Endothelial cell of umbilical vein (primary cell): ENCODE measurements at places on chromosomes 1 and 21. TPM values are rescaled to one million over a fixed set of nuclear protein-coding genes. Genes with fewer than 3 reads are reported as not detected.

The ACBD6 gene
- 52.8 and 56.4 TPM in 2 replicates for total RNA-seq

The CRTC2 gene
- total RNA-seq: 39.0 and 42.2 TPM in 2 replicates

The ILDR2 gene
- total RNA-seq: not detected in 2 replicates

The PLA2G2D gene
- total RNA-seq: not detected in 2 replicates

The GPR37L1 gene
- total RNA-seq: not detected in 2 replicates

- H3K36me3 ChIP-seq: no peaks in the 10 kb centered on the region
- no peak overlapping the region for H3K27ac ChIP-seq
- H3K4me1 ChIP-seq: no peaks in the 10 kb centered on the region
- no peak for DNase-seq
- H3K4me3 ChIP-seq: no peak overlapping the region
Measured at GRCh38 chr1:43901196-43901961, 32.2 kb upstream of the ARTN start.
